Aorta (tissue), 5 donors: ENCODE measurements at places on chromosomes 11 and 22. TPM values are rescaled to one million over a fixed set of nuclear protein-coding genes. Genes with fewer than 3 reads are reported as not detected.

- no peaks in the 10 kb centered on the region for H3K36me3 ChIP-seq
- H3K4me3 ChIP-seq: peak overlapping the region; percentile 41
- H3K27me3 ChIP-seq: no peaks in the 10 kb centered on the region
- DNase-seq: no peak
Observed at GRCh38 chr11:99316776-99317520, 296.2 kb downstream of the CNTN5 start.

DNA sequence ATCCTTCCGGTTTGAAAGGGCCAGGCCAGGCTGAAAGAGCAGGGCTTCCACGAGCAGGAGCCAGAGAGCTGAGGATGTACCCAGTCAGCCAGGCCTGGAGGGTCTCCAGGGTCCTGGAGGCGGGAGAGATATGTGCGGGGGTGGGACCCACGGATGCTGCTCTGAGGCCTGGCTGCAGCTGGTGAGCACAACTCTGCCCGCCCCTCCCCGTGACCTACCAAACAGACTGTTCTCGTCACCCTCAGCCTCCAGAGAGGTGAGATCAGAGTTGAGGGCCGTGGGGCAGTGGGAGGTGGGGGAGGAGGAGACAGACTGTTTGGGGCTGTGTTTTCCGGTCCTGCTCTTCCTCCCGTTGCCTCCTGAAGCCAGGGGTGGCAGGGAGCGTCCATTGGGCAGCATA lies 42.2 kb downstream of the TRIOBP start:
- no peaks in the 10 kb centered on the region for H3K36me3 ChIP-seq
- no peaks in the 10 kb centered on the region for H3K27me3 ChIP-seq
- H3K27ac ChIP-seq: no peak overlapping the region

DNA sequence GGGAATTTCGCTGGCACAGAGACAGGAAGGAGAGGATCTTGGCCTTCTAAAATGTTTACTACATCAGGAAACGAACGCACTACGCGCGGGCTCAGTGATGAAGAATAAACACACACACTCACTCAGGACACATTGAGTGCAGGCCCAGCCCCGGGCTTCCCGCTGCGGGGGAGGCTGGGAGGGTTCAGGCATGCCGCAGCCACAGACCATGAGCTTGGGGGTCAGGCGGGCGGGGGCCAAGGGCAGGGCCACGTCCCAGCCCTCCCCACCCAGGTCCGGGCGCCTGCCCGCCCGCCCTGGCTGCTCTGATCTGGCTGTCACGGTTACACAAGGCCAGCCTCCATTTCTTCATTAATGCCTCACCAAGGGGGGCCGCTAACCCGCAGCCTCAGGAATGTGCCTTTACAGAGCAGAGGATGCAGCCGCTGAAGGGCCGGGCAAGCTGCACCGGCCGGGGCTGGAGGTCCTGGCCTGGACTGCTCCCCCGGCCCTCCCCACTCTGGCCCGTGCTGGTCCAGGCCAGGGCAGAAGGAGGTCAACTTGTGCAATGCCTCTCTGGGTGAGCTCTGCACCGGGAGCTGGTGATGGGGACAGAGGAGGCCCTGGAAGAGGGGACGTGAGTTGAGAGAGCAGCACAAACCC lies 41.7 kb downstream of the IGF2 start:
- no peak overlapping the region for H3K27ac ChIP-seq
- no peaks in the 10 kb centered on the region for H3K36me3 ChIP-seq
- no peak overlapping the region for H3K4me3 ChIP-seq
- peak; percentile 80 for DNase-seq

DNA sequence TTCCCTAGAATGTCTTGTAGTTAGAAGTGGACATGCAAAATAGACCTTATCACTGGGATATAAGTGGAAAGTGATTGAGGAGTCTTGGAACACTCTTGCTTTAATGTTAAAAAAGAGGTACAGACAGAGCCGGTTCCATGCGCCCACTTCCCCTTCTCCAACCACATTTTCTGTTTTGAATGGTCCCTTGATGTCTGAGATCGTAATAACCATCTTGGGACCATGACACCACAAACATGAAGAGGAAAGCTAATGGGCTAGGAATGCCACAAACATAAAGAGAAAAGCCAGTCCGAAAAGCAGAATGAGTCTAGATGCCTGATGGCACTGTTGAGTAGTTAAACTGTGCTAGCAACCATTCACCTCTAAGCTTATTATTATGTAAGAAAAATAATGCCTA lies 54.8 kb upstream of the SPON1 start:
- no peak overlapping the region for H3K4me3 ChIP-seq
- DNase-seq: no peak
- H3K27me3 ChIP-seq: no peaks in the 10 kb centered on the region
- no peaks in the 10 kb centered on the region for H3K36me3 ChIP-seq
- no peak overlapping the region for H3K27ac ChIP-seq
- H3K4me1 ChIP-seq: no peaks in the 10 kb centered on the region

DNA sequence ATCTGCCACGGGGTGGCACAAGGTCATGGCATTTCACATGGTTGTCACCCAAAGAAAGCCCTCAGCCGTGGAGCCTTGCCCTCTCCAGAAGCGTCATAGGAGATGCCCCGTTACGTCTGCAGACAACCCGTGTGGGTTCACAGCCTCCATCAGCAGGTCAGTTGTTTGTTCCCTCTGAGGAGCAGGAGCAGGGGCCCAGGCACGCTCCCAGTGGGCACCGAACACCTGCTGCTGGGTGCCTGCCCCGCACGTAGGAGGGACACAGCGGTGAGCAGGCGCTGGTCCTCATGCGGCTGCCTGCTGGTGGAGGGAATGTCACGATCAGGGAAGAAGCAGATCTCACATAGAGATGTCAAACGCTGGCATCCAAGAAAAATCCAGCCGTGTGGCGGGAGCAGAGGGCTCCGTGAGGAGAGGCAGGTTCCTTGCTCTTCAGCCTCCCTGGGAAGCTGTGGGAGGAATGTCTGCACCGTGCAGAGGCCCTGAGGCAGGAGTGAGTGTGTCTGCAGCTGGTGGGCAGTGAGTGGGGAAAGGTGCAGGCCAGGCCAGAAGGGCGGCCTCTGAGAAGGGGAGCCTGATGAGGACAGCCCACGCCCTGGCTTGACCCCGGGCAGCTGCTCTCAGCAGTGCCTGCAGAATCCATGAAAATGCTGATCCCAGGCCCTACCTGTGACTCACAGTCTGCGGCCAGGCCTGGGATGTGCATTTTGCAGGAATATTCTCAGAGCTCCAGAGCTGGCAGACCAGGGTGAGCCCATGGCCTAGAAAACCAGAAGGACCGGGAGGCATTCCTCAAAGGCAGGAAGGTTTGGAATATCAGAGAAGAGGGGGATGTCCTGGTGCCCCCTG lies 36.4 kb upstream of the TH start:
- H3K27ac ChIP-seq: no peak overlapping the region
- H3K4me3 ChIP-seq: no peak overlapping the region
- DNase-seq: no peak
- H3K36me3 ChIP-seq: no peaks in the 10 kb centered on the region
- H3K27me3 ChIP-seq: no peaks in the 10 kb centered on the region

DNA sequence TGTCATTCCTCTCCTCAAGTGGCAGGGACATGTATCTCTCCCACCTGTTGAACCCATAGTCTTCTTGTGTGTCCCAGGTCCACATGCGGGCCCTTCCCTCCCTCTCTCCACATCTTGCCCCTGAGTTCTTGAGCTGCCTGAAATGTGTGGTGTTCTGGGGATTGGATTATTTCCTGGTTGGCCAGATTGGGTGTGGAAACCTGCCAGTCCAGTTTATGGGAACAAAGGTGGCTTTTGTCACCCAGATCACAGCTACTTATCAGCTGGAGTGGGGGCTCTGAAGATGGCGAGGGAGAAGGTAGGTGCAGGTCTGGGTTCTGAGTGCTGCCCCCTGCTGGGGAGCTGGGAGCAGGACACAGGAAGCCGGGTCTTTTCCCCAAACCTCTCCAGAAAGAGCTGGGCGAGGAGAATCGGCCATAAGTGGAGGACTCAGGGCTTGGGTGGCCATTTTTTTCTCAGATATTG lies 14.2 kb downstream of the DTX4 start:
- H3K27me3 ChIP-seq: no peaks in the 10 kb centered on the region
- H3K36me3 ChIP-seq: peaks cover 1% of the 10 kb centered on the region
- H3K4me3 ChIP-seq: no peak overlapping the region
- no peak overlapping the region for H3K27ac ChIP-seq
- H3K4me1 ChIP-seq: no peaks in the 10 kb centered on the region

GRCh38 chr22:41367039-41367679 lies 14.6 kb upstream of the TEF start:
- no peaks in the 10 kb centered on the region for H3K27me3 ChIP-seq
- DNase-seq: peak; percentile 99
- H3K36me3 ChIP-seq: no peaks in the 10 kb centered on the region
- H3K4me1 ChIP-seq: no peaks in the 10 kb centered on the region
- H3K4me3 ChIP-seq: peak overlapping the region; percentile 5
- H3K27ac ChIP-seq: peak overlapping the region; percentile 43

DNA sequence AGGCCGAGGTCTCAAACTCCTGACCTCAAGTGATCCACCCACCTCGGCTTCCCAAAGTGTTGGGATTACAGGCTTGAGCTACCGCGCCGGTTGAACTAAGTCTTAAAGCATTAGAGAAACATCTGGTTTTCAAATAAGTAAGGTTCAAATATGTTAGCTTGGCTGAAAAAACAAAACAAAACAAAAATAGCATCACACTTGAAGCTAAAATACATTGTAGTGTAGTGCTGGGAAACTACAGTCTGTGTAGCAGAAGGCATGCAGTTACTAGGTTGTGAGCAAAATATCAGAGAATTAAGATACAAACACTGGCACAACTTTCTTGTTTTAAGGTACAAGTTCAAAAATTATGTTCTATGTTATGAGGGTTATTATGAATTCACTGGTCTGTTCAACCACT lies 224.8 kb upstream of the CHORDC1 start:
- H3K4me1 ChIP-seq: no peaks in the 10 kb centered on the region
- no peaks in the 10 kb centered on the region for H3K27me3 ChIP-seq
- H3K36me3 ChIP-seq: no peaks in the 10 kb centered on the region
- no peak overlapping the region for H3K4me3 ChIP-seq

GRCh38 chr22:43185860-43186261 lies 1.1 kb downstream of the TTLL12 start:
- H3K4me3 ChIP-seq: peak overlapping the region; percentile 66
- no peaks in the 10 kb centered on the region for H3K36me3 ChIP-seq
- no peaks in the 10 kb centered on the region for H3K4me1 ChIP-seq
- no peak for DNase-seq

- H3K36me3 ChIP-seq: no peaks in the 10 kb centered on the region
- H3K4me3 ChIP-seq: no peak overlapping the region
- H3K4me1 ChIP-seq: no peaks in the 10 kb centered on the region
- H3K27me3 ChIP-seq: no peaks in the 10 kb centered on the region
Observed at GRCh38 chr11:78033040-78033439, 10.0 kb upstream of the KCTD14 start.

- no peak overlapping the region for H3K27ac ChIP-seq
- no peak overlapping the region for H3K4me3 ChIP-seq
- peaks cover 2% of the 10 kb centered on the region for H3K4me1 ChIP-seq
- H3K27me3 ChIP-seq: no peaks in the 10 kb centered on the region
- DNase-seq: no peak
Observed at GRCh38 chr11:96481771-96482170, 92.0 kb downstream of the JRKL start.

DNA sequence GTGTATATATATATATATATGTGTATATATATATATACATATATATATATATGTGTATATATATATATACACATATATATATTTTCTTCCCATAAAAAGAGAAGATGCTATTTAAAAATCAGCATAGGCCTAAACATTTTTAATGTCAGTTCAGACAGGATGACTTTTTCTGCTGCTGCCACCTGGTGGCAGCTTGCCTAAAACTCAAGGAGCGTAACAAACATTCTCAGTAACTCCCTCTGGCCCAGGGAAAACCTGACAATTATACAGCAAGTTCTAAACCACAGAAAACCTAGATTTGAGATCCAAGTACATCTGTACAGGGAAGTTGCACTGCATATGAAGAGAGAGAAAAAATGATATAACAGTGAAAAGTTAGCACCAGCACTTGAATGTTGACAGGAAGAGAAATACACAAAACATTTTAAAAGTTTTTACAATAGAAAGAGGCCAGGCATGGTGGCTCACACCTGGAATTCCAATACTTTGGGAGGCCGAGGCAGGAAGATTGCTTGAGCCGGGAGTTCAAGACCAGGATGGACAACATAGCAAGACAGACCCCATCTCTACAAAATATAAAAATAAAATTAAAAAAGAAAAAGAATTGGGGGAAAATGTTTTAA lies 16.6 kb downstream of the OR8A1 start:
- peak; percentile 65 for DNase-seq
- no peaks in the 10 kb centered on the region for H3K36me3 ChIP-seq
- no peak overlapping the region for H3K4me3 ChIP-seq
- no peaks in the 10 kb centered on the region for H3K27me3 ChIP-seq

DNA sequence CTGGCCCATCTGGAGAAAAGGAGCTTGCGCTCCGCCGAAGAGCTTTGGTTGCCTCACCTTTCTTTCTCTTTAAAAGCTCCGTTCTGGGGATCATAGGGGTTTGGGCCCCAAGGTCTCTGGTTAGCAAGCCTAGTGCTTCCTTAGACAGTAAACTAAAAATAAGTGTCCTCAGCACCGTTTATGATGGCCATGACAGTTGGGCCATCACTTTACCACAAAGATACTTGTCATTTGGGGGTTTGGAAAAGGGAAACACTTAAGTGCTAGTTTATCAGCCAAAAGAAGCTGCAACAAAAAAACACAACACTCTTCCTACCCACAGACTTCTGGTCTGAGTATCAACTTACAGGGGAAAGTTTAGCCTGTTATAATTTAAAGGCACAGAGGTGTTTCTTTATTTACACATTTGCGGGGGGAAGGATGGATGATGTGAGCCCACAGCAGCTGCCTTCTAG lies 88.4 kb upstream of the CD44 start:
- H3K4me1 ChIP-seq: no peaks in the 10 kb centered on the region
- DNase-seq: no peak
- no peak overlapping the region for H3K27ac ChIP-seq
- no peaks in the 10 kb centered on the region for H3K27me3 ChIP-seq
- H3K4me3 ChIP-seq: no peak overlapping the region
- no peaks in the 10 kb centered on the region for H3K36me3 ChIP-seq

GRCh38 chr11:75894036-75894585 lies 79.1 kb downstream of the UVRAG start:
- H3K4me1 ChIP-seq: no peaks in the 10 kb centered on the region
- H3K36me3 ChIP-seq: no peaks in the 10 kb centered on the region
- H3K27me3 ChIP-seq: no peaks in the 10 kb centered on the region
- H3K4me3 ChIP-seq: no peak overlapping the region

DNA sequence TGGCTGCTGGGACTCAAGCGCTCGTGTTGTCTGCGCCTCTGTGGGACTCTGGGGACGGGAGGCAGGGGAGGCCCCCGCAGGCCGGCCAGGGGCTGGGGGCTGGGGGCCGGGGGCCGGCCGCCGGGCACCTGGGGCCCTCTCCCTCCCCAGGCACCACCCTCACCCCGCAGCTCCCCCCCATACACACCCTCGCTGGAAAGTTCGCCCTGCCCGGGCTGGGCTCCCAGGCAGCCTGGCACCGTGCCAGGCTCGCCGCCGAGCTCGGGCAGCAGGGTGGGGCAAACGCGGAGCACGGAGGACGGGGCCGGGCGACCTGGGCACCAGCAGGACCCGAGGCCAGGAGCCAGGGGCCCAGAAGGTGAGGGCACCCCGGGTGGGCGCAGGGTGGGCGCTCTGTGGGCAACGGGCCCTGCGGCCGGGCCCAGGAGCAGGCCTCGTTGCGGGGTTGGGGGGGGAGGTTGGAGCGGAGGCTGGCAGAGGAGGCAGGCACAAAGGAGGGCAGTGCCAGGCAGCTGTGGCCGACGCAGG lies 76.7 kb upstream of the WNT7B start:
- peaks cover 2% of the 10 kb centered on the region for H3K4me1 ChIP-seq
- H3K4me3 ChIP-seq: peak overlapping the region; percentile 72
- H3K27me3 ChIP-seq: no peaks in the 10 kb centered on the region

CLTCL1 gene
- total RNA-seq: 7.9 TPM

TSGA10IP gene
- not detected for total RNA-seq

UBQLNL gene
- 1.3 TPM for total RNA-seq

ALX4 gene
- 0.06 TPM for total RNA-seq

PRCP gene
- total RNA-seq: 183 TPM

PLET1 gene
- total RNA-seq: not detected

GLYAT gene
- total RNA-seq: not detected

MRGPRG gene
- not detected for total RNA-seq
